ENCODE measurements at places on chromosomes 1 and 21.

DNA sequence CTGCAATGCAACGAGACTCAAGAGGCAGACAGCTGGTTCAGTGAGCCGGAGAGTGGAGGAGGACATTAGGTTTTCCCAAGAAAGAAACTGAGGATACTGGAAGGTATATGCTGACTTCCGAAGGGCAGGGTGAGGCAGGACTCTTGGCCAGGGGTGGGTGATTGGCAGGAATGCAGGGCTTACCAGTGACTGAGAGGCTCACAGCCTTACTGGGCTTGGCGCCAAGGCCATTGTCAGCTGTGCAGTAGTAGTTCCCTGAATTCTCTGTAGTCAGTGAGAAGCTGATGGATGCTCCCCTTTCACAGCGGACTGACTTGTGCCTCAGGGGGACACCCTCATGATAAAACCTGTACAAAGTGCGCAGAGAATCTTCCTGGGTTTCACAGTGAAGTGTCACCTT lies 9.6 kb downstream of the FCRL5 start:
- no peak for DNase-seq

- no peak for DNase-seq
Observed at GRCh38 chr1:101293461-101294051, 56.7 kb downstream of the S1PR1 start.

GRCh38 chr21:39084979-39085729 lies 98.1 kb downstream of the PSMG1 start:
- DNase-seq: no peak

DNA sequence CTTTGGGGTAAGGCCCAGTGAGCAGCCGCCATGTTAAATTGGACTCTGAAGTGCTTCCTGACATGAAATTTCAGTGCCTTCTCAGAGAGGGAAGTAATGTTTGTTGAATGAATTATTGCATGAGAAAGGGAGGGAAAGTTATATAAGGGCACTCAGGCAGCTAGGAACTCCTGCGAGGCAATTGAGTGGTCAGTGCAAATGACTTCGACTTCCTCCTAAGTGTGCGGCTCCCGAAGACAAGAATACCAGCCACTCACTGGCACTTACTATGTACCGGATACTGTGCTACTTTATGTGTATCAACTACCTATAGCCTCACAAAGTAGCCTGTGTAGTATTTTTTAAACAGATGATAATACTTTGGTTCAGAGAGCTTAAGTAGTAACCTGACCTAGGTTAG lies 52.5 kb downstream of the CNN3 start:
- DNase-seq: no peak

DNA sequence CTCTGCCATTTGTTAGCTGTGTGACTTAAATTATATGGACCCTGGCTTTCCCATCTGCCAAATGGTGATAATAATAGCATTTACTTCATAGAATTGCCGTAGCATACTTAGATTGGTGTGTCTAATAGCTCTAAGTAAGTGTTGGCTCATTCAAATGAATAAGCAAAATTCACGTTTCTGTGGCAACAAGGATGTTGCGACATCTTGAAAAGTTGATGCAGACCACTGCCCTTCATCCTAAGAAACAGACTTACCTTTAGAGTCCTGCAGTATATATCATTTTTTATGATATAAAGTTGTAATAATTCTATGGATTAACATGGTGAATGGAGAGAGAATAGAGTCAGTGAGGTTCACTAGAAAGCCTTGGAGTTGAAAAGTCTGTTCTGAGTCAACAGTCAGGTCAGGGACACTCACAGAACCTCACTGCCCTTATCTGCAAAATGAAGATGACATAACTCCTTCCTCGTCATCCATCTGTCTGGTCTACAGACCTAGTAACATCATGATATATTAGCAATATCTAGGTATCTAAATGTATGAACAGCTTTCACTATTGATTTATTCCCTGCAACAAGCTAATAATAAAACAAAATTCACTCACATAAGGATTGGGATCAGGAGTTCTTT lies 167.3 kb upstream of the C8B start:
- no peak for DNase-seq

GRCh38 chr1:111723091-111723806 lies 15.9 kb downstream of the INKA2 start:
- no peak for DNase-seq

- DNase-seq: no peak
Observed at GRCh38 chr1:180631194-180631765, 542 bp upstream of the XPR1 start.

DNA sequence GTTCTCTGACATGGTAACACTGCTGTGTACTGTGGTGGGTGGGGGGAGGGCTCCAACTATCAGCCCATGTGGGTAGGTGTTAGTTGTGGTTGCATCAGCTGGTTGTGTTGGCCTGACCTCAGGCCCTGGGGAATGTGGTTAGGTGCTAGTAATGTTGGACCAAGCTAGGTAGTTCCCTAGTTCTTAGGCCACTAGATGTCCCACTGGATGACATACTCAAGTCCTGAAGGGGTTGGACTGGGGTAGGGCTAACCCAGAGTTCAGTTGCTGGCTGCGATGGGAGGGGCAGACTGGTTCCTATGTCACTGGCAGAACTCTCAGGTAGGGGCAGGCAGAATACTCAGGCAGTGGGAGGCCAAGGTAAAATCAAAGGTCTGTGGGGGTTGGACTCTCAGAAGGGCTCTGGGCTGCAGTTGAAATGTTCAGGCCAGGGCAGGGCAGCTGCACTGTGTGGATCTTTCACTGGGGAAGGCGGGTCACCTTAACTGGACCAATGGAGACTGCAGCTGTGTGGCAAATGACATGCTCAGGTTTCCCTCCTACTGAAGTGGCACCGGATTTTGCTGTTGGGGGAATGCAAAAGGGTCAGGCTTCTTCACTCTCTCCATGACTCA lies 870.7 kb downstream of the LRRIQ3 start:
- no peak for DNase-seq

Measured in SK-N-MC (cell line).